ENCODE measurements at places on chromosomes 11 and 22.
A peak's percentile ranks its signal among the peaks of the same experiment; 100 is the strongest.

DNA sequence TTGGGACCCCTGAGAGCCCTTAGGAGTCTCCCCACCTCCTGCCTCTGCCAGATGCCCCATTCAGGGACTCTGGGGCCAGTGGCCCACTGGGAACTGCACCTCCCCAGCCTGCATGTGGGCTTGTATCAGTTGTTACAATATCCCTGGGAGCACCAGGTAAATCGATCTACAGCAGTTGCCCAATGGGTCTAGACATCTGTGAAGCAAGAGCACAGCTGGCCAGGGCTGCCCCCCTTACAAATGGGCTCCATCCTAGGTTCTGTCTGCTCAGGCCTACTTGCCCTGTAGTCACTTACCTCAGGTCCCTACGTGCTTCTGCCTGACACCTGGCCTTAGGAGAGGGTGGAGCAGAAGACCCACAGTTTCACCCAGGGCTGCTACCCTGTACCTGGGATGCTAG is 62.7 kb downstream of the HIRA start:
- no peak for DNase-seq

- DNase-seq, result peak; percentile 30
Observed at GRCh38 chr11:77191823-77192495, 63.9 kb downstream of the MYO7A start.

DNA sequence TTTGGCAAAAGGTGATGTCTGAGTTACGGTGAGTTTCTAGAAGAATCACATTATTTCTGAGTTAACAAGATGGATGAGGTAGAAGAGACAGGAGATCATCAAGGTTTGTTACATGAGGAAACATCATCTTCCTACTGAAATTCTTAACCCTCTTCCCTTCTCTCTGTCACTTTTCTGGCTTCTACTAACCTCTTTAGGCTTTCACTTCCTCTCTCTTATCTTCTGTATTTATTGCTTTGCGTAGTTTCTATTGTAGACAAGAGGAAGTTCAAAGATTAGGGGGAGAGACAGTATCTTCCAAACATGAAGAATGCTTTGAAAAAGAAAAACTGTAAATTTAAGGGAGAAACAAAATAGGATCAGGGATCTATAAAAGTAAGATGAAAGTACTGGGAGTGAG is 75.4 kb downstream of the TRPC6 start:
- no peak for DNase-seq

DNA sequence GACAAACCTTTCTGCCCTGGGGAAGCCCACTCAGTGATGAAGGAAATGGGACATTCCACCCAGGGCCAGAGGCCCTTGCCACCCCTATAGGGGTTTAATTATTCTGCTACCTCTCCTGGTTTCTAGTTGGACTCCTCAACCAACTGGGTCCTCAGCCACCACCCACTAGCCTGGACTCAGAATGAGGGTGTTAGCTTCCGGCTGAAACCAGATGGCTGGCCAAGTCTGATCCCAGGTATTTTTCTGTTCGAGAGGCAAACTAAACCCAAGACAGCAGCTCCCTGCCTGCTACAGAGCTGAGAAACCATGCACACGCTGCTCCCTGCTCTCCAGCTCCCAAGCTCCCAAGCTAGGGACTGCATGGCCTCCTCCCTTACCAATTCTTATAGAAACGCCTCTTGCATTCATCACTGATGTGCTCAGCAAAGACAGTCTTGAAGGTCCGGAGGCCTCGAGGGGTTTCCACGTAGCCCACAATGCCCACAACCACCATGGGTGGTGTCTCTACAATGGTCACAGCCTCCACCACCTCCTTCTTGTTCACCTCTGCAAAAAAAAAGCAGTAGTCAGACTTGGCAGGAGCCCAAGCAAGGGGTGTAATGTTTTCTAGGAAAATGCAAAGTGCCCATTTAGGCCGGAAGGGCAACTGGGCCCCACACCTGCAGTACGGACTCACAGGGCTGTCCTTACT is 2.2 kb downstream of the RPL3 start:
- DNase-seq, result peak; percentile 41

DNA sequence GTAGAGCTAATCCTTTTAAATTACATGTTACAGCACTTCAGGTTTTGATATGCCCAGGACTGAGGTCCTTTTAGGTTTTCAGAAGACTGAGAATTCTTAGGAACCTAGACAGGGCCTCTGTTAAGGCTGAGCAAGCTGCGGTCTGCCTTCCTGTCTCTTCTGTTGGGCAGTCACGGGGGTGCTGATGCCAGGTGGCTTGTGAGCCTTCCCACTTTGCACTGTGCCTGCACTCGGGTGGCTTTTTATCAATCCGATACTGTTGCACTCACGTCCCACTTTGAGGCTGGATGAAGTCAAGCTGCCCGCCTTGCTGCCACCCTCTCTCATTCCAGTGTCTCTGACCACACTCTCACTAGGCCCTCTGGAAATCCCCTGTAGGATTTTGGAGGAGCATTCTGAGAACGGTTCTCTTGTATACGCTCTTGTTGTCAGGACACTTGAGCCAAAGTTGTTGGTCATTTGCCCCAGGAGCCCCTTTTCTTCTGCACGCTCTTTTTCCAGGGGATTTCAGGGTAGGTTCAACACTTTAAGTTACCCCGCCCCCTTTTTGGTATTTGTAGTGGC is 141.8 kb downstream of the TEAD1 start:
- DNase-seq, result no peak

DNA sequence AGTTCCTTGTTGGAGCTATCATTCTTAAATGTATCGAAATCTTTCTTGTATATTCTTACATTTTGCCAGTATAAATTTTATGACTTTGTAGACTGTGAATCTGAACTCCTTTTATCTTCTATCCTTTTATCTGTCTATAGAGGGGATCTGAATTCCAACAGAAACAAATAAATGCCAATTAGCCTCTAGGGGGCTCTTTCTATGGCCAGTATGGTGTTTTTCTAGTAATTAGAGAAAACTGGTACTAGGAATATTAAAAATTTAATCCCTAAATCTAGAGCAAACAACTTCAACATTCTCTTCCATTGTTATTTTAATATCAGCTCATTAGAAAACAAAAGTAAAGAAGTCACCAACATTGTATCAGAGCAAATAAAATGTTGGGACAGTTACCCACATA is 21.5 kb upstream of the CAT start:
- DNase-seq, result no peak

- no peak for DNase-seq
Observed at GRCh38 chr22:29815580-29815979, 22.5 kb downstream of the ASCC2 start.

GRCh38 chr11:14773755-14774154 is 118.3 kb downstream of the CYP2R1 start:
- DNase-seq, result no peak

- DNase-seq, result no peak
Observed at GRCh38 chr22:31085493-31085824, 4.3 kb downstream of the SMTN start.

DNA sequence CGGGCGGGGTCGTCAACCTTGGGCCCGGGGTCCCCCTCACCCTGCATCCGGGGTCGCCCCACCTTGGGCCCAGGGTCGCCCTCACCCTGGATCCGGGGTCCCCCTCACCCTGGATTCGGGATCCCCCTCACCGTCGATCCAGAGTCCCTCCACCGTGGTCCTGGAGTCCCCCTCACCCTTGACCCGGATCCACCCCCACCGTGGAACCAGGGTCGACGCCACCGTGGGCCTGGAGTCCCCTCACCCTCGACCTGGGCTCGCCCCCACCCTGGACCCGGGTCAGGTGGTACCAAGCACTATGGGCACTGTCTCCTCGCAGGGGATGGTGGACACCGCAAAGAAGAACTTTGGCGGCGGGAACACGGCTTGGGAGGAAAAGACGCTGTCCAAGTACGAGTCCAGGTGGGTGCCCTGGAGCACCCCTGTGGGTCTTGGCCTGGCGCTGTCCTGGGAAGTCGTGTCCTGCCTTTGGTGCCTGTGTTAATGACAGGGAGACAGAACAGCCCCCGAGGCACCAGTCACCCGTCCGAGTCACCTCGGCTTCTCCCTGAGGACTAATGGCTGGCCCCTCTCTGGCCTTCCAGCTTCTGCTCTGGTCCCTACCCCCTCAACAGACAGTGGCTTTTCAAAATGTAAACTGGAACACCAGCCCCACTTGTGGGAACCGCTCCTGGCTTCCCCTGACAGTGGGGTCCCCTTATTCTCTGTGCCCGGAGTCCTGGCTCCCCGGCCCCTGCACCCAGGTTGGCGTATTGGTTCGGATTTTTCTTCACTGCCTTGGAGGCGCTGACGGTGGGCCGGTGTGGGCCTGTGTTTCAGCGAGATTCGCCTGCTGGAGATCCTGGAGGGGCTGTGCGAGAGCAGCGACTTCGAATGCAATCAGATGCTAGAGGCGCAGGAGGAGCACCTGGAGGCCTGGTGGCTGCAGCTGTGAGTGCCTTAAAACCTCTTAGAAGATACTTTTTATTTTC is 762 bp downstream of the CRELD2 start:
- DNase-seq, result no peak

DNA sequence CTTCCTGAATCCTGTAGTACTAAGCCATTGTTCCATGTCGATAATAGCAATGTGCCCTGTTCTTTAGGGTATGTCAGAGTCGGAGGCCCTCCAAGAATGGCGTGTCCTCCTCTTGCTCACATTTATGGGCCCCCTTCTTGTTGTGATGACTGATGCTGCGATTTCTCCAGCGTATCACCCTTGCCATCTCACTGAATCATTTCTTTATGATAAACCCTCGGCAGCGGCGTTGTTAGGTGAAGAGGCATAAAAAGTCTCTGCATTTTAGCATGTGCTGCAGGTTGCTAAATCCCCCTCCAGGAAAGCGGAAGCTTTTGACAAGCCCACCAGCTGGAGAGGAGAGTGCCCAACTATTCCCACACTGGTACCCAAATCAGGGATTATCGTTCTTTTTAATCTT is 1045.3 kb downstream of the BRD1 start:
- DNase-seq, result no peak

DNA sequence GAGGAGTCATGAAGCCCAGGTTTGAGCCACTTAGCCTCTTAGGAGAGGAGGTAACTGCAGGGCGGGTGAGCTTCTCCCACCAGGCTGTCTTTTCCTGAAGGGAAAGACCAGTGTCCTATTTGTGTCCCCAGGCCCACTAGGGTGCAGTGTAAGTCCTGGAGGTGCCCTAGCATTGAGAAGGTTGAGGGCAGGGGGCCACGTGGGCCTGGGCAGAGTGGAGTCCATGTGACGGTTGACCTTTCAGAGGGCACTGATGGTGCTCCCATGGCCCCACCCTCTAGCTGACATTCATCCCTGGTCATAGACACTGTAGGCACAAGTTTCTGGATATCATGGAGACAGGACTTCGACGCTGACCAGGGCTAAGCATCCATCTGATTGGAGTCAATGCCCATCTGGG is 44.1 kb upstream of the TP53I11 start:
- DNase-seq, result no peak

DNA sequence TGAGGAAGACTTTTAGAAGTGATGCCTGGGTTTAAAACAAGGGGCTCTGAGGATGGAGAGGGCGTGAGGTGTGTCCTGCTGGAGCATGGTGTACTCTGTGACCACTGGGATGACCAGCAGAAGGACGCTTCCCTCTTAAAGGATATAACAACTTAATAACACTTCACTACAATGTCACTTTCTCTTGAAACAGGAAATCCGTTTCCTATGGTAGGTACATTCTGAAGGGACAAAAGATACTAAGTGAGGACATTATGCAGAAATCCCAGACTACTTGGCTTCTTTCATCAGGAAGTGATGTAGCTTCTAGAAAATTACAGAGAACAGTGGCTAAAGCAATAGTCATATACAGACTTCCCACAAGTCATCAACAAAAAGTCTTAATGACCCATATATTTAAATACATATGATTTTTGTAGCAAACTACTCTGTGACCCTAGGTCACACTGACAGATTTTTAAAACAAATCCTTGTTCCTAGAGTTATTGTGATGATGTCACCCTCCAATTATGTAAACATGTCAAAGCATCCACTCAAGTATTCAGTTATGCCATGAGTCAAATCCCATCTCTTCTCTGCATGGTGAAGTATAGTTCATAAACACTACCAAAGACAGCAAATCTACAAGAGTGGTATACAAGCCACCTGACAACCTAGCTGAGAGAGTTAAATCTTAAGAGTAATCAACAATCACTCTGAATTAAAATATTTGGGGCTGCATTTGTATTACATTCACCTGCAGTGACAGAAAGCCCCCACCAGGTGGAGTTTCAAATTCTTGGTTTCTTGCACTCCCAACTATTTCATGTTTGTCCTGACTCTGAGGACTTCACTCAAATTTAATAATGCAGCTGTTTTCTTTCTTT is 32.8 kb downstream of the PITPNB start:
- peak; percentile 19 for DNase-seq

- DNase-seq, result no peak
Observed at GRCh38 chr11:35689081-35689996, 26.8 kb downstream of the TRIM44 start.

DNA sequence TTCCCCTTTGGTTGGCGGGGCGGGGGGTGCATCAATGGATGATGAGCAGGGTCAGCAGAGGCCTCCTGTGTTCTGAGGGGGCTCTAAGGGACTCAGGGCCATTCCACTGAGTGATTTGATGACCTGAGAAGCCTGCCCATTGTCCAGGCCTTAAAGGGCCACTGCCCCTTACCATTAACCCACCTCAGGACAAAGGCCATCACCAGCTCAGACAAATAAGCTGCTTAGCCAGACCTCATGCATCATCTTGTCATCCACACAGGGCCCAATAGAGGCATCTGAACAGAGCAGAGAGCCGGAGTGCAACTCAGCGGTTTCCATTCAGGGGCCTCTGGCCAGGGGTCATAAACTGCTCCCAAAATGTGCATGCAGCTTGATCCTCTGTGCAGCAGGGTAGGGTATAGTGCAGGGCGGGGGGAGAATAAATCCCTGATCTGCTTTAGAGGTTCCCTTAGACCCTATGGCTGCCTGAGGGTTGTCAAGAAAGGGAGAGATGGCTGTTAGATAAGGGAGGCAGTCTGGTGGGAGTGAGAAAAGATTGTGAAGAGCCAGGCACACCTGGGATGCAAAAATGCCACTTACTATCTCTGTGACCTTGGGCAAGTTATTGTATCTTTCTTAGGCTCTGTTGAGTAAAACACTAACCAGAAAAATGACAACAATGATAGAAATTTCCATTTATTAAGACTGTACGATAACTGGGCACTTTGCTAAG is 375.5 kb upstream of the NARS2 start:
- no peak for DNase-seq

DNA sequence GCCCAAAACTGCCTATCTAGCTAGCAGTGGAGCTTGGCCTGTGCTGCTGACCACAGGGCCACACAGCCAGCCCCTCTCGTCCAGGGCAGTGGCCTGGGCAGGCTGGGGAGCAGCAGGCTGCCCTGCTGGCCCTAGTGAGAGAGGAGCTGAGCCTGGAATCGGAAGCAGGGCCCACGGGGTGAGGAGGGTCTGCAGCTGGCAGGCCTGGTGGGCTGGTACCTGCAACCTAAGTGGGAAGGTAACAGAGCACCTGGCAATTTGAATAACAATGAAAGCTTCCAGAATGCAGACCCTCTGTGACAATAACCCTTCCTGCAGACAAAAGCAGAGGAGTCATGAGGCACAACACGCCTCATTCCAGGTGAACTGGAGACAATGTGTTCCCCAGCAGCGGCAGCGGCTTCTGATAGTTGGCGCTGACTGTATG is 31.8 kb upstream of the RFPL3 start:
- DNase-seq, result no peak

DNA sequence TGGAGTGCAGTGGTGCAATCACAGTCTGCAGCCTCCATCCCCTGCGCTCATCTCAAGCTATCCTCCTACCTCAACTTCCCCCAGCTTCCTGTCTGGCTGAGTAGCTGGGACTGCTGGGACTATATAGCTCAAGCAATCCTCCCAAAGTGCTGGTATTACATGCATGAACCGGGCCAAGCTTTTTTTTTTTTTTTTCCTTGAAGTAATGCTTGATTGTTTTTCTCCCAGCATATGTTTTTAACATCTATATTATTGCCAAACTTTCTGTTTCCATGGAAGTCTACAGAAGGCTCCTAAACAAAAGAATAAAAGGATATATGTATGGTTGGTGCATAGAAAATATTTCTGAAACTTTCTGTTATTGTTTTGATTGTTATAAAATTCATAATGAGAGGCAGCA is 853.6 kb downstream of the KCNA4 start:
- no peak for DNase-seq
